ENCODE measurements at places on chromosomes 12 and 14.

- peak; percentile 53 for DNase-seq
These were observed 51.1 kb downstream of the HSPB8 start for GRCh38 chr12:119229837-119230236.

GRCh38 chr14:70823281-70823680 is 14.0 kb upstream of the MAP3K9 start:
- no peak for DNase-seq

- no peak for DNase-seq
These were observed 234.7 kb upstream of the TBX3 start for GRCh38 chr12:114918535-114919233.

DNA sequence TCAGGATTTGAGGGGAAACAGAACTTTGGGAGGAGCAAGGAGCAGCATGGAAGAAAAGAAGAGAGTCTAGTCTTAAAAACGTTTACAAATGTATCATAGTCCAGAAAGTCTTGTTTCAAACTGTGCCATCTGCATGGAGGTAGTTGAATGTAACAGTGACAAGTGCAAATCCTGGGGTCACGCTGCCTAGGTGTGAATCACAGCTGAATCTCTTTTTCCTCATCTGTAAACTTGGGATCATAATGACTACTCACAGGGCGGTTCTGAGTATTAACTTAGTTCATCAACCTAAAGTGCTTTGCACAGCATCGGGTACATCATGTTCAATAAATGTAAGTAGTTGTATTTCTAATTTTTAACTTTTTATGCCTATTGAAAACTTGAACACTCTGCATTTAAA is 208.5 kb downstream of the CHST11 start:
- no peak for DNase-seq

GRCh38 chr12:9960590-9960989 is 10.6 kb upstream of the CLEC12A start:
- DNase-seq: no peak

Data from midbrain (tissue), 1 donor.